Hematopoietic multipotent progenitor cell treated with erythropoietin and hydrocortisone succinate and interleukin-3 and kit ligand, for 17 days (in vitro differentiated cells): ENCODE measurements at places on chromosomes 2 and 18.

GRCh38 chr2:25312958-25313710 is 28.6 kb downstream of the DNMT3A start:
- DNase-seq = no peak

GRCh38 chr2:42859791-42860190 is 67.4 kb upstream of the HAAO start:
- peak; percentile 6 for DNase-seq

- no peak for DNase-seq
These were observed 48.3 kb downstream of the ZNF804A start for GRCh38 chr2:184646593-184646992.

GRCh38 chr18:12236934-12237832 is 17.0 kb upstream of the CIDEA start:
- DNase-seq = peak; percentile 46

DNA sequence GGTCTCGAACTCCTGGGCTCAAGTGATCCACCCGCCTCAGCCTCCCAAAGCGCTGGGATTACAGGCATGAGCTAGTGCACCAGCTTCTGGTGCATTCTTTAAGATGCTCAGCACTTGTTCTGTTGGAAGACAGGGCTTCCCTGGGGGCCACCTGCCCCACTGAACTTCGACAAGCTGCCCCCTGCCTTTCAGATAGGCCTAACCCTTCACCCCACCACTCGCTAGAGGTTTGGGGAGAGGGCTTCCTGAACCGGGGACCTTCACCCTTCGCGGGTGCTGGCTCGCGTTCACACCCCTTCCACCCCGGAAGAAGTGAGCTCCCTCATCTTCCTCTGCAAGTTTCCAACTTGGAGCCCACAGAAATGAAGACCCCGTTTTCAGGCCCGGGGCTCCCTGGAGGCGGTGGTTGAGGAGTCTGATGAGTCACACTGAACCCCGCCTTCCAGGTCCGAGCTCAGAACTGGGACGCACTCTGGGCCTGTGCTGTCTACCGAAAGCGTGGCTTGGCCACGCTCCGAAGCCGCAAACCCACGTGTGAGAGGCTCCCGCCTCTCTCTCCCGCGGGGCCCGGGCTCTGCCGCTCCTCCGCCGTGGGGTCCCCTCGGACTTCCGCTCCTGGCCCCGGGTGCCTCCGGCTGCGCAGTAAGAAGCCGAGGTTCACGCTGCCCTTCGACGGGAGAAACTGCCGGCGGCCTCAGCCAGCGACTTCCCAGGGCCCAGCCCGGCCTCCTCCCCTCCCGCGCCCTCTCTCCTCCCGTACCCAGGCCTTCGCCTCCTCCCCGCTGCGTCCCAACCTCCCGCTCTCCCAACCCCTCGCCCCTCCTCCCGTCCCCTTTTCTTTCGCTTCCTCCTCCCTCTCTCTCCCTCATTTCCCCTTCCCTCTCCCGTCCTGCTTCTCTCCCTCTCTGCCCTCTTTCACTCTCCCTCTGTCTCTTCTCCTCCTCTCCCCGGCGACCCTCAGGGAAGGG is 47.5 kb upstream of the SP3 start:
- no peak for DNase-seq

DNA sequence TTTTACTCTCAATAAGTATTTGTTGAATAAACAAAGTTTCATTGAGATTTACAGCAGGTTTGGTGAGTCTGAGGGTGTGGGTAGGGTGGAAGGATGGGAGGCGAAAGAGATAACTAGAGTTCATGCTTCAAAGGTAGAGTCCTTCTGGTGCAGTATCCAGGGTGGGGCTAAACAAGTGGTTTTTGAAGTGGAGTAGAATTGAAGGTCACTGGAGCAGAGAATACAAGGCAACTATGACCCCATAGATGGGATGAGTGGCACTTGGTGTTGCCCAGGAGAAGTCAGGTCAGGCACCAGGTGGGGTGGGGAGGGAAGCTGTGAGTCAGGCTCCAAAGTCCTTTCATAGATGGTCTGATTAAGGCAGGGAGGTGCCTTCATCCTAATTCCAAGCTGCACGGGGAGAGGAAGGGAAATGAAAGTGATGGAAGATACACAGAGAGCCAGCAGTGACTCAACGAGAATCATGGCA is 6.6 kb upstream of the CAB39 start:
- no peak for DNase-seq

DNA sequence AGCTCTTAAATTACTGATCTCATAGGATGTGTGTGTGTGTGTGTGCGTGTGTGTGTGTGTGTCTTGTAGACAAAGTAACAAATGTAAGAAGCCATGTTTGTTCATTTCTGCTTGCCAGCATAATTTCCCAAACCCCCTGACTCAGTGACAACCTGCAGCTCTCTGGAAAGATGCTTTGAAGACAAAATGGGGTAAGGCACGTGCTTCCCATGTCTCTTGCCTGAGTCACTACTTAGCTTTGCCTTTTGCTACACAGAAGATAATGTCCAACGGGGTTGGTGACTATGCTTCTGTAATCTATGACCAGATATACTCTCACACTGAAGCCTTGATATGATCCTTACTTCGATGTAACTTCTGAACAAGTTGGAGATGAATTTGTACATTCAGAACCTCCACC is 332.0 kb downstream of the SLC4A3 start:
- DNase-seq = no peak

- no peak for DNase-seq
These were observed 83.6 kb downstream of the ACVR1 start for GRCh38 chr2:157792335-157793052.

DNA sequence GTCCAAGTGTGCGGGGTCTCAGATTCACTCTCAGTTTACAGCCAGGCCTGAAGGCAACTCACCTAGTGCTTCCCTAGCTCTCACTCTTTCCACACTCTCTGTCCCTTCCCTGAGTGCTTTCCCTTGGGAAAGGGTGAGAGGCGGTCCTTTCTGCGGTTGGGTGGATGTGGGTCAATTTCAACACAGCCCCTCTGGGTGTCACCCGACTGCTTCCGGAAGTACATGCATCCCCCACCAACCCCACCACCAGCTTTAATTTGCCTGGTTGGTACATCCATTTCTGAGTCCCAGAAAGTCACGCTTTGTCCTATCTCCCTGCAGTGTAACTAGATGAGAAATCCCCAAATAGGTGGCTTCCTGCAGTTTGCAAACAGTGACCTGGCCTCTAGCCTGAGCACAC is 307.3 kb upstream of the MEIS1 start:
- no peak for DNase-seq

DNA sequence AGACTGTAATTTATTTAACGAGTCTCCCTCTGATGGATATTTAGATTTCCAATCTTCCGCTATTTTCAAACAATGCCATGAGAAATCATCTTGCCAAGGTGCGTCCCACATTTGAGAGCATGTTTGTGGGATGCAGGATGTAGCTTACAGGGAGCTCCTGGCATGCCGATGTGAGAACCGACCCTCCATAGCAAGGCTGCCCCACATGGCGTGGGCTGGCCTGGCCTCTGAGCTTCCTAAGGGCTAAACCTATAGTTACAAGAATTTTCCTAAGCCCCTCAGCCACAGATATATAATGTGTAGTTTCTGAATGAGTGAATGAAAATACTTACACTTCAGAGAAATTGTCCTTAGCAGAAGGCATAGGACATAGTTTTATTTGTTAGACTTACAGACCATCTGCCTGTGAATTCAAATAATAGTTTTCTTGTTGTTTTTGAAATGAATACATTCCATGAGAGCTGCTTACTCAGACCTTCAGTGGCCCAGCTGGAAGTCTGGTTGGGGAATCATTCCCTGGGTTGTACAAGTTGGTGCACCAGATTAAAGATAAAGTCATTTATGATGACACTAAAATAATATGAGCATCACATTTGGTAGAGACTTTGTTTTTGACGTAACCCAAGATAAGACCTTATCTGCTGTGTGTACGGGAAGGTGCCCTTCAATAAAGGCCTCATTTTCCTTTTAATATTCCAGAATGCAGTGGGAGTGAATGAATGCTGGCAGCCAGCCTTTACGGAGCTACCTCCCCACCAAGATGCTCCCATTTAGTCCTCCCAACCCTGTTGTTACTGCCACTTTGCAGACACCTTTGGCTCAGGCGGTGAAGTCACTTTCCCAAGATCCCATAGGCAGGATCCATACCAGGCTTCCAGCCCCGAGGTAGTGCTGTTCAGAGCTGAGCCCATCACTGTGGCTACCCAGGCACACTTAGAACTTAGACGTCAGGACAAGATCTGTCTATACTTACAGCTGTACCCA is 107.1 kb downstream of the GLI2 start:
- no peak for DNase-seq

GRCh38 chr2:118918017-118918416 is 24.0 kb upstream of the MARCO start:
- DNase-seq = no peak

DNA sequence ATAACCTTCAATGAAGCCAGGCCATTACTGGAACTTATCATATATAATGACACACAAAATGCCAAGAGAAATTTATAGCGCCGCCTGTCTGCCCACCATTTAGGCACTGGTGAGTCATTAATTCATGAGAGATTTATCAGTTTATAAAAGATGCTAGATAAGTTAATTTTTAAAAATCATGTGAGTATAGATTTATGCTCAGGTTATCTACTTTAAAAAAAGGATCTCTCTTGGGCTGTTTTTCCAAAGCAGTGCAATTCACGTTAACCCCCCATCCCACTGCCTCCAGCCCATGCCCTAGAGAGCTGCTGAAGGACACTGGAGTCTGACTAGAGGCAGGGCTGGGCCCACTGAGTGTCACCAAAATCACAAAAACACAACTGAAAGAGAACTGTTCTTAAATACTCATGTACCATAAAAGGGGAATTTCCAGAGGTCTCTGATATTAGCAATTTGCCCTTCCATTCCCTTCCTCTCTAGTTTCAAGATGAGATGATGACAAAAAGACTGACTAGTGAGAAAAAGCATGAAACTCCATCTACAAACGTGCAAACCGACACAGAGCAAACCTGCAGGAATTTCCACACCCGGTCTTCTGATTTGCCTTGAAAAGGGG is 160.8 kb downstream of the BCL2 start:
- no peak for DNase-seq

DNA sequence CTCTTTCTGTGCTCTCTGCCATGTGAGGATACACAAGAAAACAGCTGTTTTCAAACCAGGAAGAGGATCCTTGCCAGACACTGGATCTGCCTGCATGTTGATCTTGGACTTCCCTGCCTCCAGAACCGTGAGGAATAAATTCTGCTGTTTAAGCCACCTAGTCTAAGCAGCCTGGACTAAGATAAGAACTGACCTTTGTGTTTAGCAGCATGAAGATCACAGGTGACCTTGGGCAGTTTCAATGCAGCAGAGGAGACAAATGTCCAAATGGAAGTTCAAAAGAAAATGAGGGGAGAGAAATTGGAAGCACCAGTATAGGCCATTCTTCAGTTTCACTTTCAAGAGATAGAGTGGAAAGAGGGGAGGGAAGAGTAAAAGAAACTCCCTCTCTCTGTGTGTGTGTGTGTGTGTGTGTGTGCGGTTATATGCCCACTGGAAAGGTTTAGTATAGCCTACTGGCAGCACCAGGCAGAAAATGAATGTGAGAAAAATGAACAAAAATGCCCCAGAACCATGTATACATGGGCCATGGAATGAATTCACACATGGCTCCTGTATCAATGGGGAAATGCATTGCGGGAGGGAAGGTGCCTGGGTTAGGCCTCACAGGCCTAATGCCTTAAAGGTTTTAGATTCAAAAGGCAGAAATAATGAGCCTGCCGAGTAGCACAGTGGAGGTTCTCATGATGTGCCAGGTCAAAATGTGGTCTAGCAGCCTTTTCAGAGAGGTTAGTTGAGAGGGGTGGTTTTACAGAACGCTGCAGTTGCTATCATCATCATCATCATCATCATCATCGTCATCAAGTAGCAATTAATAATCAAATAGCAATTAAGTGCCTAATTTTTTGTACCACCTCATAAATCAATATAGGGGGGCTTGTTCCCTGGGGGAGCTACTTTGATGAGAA is 1.1 kb upstream of the CERS6 start:
- DNase-seq = no peak

- no peak for DNase-seq
These were observed 82.1 kb downstream of the MAP4K4 start for GRCh38 chr2:101779656-101780055.

GRCh38 chr2:74374509-74375205 is 5.5 kb downstream of the DCTN1 start:
- DNase-seq = no peak

- DNase-seq = no peak
These were observed 111.9 kb downstream of the AP1S3 start for GRCh38 chr2:223725494-223725893.

DNA sequence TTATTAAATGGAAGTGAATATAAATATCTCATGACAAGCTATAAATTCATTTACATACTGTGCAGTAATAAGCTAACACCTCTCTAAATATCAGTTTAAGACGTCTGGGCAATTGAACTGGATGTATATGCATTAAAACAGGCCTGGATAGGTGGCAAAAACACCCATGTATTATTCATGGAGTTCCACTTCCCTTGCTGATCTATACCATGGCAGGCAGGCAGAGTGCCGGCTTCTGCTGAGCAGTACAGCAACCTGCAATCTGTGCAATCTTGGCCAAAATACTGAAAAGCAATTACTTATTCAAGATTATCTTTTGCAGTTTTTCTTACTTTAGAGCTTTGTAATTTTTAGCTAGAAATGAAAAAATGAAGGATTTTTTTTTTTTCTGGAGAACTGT is 112.1 kb upstream of the PIEZO2 start:
- DNase-seq = no peak

GRCh38 chr18:76274468-76275289 is 220.4 kb downstream of the ZNF516 start:
- DNase-seq = no peak

- no peak for DNase-seq
These were observed 9.2 kb downstream of the LRRFIP1 start for GRCh38 chr2:237636578-237636977.

DNA sequence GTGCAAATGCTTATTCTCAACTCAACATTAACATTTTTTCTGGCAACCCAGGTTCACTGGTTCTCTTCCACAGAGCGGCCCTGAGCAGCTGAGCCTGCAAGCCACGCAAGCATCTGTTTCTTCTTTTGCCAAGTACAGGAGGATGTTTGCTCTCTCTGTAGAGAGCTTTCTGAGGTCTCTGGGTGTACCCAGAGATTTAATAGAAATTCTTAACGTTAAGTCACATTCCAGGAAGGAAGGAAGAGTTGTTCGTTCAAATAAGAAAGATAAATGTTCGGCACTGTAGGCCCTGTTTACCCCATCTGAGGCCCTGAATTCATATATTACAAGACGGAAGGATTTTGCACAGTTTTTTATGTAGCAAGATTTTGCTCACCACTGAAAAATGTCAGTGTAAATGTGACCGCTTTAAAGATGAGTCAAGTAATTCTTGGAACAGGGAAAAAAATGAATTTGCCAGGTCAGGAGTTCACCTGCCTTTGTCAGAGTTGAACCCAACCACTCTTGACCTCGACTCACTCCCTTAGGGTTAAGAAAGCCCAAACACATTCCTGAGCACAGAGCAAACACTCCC is 30.1 kb downstream of the KCTD18 start:
- DNase-seq = no peak

DNA sequence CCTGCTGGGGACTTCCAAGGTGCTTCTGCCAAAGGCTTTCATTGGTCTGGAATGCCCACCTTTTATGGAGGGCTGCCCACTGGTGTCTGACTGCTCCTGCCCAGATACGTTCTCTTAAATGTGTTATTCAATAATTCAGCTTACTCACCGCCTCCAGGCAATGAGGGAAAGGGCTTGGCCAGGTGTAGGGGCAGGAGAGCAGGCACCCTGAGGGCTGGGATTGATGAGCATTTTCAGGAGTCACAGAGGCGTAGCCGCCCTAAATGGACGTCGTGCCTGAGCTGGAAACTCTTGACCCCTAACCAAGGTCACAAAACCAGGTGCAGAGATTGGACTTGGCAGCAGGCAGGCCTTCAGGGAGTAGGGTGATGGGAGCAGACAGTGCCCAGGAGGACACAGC is 26.8 kb downstream of the MAL start:
- DNase-seq = no peak

- no peak for DNase-seq
These were observed 2.9 kb downstream of the FBXO36 start for GRCh38 chr2:229925201-229925600.
